M059J (cell line): ENCODE measurements at places on chromosomes 5 and 9.

GRCh38 chr5:113338628-113339027 is 96.2 kb downstream of the TSSK1B start:
- DNase-seq: no peak

- no peak for DNase-seq
These were observed 5.2 kb upstream of the BARX1 start for GRCh38 chr9:93960221-93960970.

DNA sequence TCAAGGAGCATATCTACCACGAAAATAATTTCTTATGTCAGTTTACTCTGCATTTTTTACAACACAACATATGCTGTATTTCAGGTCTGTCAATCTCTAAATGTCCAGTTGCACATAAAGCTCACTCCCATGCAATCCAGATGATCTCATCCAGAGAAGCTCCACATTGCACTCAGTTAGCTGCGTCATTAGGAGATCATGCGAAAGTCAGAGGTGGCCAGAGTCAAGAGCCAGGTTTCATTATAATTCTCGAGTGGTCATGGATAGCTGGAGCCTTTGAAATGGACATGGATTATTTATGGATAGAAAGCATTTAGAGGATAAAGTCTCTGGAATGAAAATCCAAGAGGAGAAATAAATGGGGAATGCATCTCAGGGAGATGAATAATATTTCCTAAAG is 232.3 kb downstream of the GAS1 start:
- DNase-seq: no peak

GRCh38 chr5:179585941-179586401 is 35.6 kb downstream of the RUFY1 start:
- DNase-seq: no peak

DNA sequence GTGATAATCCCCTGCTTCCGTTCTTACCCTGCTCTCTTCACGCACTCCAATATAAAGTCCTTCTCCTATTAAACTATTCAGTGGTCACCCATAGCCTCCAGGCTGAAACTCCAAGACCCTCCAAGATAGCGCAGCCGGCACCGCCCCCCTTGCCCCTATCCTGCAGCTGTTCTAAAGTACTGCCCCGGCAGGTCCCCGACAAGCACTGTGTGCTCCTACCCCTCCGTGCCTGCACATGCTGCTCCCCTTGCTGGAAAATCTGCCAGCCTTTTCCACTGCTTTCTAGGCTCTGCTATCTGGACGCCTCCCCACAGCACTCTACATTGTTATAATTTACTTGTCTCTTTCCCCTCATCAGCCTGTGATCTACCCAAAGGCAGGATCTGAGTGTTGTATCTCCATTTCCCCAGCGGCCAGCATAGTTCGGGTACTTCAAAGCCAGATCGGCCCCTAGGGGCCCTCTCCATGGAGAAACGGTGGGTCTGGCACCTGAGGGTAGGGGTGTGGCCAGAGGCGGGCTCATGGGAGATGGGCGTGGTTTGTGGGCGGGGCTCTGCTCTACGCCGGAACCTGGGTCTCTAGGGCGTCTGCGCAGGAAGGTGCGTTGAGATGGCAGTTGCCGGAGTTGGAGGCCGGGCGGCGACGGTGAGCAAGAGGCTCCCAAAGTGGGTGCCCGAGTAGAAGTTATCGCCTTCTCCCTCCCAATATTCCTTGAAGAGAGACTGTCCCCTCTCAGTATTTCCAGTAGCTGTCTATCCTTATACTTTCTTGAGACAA is 83.5 kb upstream of the RUSC2 start:
- no peak for DNase-seq
